ENCODE measurements at places on chromosomes 12 and 14.
A peak's percentile ranks its signal among the peaks of the same experiment; 100 is the strongest.

DNA sequence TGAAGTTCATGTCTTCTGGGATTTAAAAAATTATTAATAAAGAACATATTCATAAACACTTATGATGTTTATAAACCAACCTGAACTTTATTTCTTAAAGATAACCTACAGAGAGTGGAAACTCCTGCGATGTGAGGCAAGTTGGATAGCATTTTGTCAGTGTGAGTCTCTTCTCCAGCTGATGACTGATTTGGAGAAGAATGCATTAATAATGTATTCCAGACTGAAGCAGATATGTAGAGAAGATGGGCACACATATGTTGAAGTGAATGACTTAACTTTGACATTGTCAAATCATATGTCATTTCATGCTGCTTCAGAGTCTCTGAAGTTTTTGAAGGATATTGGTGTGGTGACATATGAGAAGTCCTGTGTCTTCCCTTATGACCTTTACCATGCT is 7.3 kb downstream of the HELB start:
- peak; percentile 28 for DNase-seq

GRCh38 chr12:131333136-131333535 is 377.8 kb upstream of the SFSWAP start:
- DNase-seq = no peak

DNA sequence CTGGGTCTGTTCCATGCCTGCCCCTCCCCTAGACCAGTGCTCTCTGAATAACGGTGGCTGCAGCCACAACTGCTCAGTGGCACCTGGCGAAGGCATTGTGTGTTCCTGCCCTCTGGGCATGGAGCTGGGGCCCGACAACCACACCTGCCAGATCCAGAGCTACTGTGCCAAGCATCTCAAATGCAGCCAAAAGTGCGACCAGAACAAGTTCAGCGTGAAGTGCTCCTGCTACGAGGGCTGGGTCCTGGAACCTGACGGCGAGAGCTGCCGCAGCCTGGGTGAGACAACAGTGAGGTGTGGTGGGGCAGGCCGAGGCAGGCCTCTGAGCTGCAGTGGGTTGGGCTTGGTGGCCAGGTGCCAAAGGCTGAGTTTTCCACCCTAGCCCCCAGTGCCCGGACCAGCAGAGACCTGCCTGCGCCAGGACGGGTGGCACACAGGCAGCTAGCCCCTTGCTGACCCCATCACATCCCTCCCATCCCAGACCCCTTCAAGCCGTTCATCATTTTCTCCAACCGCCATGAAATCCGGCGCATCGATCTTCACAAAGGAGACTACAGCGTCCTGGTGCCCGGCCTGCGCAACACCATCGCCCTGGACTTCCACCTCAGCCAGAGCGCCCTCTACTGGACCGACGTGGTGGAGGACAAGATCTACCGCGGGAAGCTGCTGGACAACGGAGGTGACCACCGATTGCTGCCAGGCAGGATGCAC is 28.2 kb upstream of the LRP1-AS start:
- DNase-seq = peak; percentile 76

GRCh38 chr14:65957631-65958205 is 528.5 kb upstream of the CCDC196 start:
- DNase-seq = no peak
